ENCODE measurements at places on chromosomes 13 and 19.

GRCh38 chr13:32594157-32594738 lies 8.0 kb downstream of the PDS5B start:
- no peak for DNase-seq

DNA sequence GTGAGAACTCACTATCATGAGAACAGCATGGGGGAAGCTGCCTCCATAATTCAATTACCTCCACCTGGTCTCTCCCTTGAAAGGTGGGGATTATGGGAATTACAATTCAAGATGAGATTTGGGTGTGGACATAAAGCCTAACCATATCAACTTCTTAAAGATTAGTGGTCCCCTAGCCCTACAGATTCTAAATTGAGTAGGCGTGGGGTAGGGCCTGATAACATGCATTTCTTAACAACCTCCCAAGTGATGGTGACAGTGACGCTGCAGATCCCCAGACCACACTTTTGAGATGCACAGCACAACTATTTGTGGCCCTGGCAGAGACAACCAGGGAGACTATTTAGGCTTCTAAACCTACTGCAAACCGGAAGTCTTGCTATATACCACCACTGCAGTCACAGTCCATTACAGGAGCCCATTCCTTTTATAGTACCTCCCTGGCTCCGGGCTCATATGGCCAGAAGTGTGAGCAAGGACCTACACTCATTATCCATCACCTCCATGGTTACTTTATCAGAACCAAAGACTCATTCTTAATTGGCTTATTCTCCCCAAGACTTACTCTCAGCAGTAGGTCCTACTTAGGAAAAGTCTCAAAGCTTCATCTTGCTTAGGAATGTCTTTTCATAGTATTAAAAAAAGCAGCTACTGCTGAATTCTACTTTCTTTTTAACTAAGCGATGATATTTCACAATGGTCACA lies 2.1 kb upstream of the DPY19L3 start:
- DNase-seq: no peak

DNA sequence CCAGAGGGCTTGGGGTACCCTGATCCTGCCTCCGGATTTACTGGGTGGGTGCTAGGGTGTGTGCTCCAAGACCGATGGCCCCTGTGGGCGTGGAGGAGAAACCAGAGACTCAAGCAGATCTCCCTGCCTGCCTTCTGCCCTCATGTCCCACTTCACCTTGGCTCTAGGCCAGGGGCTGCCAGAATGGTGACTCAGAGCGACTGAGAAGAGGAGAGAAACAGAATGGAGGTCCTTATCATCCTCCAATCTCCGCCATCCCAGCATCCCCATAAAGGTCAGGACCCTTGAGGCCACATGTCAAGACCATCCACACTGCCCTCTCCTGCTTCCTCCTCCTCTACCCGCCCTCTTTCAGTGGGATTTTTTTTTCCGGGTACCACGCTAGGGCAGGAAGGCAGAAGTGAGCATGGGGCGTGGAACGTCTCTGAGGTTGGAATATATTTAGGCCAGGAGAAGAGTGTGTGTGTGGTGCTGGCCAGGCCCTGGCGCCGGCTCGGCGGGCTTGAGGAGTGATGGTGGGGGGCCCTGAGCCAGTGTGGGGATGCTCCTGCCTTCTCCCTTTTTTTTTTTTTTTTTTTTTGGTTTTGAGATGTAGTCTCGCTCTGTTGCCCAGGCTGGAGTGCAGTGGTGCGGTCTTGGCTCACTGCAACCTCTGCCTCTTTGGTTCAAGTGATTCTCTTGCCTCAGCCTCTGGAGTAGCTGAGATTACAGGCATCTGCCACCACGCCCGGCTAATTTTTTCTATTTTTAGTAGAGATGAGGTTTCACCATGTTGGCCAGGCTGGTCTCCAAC lies 22.3 kb downstream of the IER2 start:
- no peak for DNase-seq

- DNase-seq: no peak
Observed at GRCh38 chr13:111020546-111020945, 94.6 kb upstream of the ARHGEF7 start.

- DNase-seq: no peak
Observed at GRCh38 chr13:80840316-80840976, 499.5 kb upstream of the SPRY2 start.

DNA sequence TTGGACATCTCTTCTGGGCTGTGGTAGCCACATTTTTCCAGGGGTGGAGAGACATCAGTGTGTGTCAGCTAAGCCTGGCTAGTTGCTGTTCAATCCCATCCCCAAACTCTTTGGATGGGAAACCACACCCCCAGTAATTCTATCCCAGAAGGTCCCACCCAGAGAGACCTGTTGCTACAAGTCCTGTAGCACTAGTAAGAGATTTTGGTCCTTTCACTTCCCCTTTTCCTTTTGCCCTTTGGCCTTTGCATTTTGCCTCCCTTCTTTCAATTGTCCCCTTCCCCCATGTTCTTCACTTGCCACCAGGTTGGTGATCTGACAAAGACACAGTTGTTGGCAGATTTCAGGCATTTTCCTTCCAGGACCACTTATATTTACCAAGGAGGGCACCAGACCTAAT lies 3.8 kb downstream of the CBY2 start:
- no peak for DNase-seq

DNA sequence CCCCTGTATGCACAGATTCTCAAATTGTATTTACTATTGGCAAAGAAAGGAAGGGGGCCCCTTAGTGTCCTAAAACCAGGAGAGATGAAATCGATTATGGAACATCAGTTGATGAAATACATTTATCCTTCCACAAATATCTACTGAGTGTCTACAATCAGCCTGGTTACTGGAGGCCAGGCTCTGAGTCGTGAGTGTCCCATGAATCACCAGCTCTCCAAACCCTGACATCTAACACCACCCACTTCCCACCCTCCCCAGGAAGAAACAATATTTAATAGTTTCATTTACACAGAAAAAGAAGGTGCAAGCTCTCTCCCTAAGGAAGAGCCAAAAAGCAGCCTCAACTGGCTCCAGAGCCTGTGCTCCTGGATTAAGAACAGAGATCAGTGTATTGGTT lies 25.2 kb downstream of the KCTD15 start:
- peak; percentile 32 for DNase-seq

- no peak for DNase-seq
Observed at GRCh38 chr19:19338082-19338481, 17.5 kb downstream of the MAU2 start.

GRCh38 chr13:113364901-113365582 lies 1.1 kb upstream of the GRTP1 start:
- DNase-seq: no peak

GRCh38 chr13:67742478-67742877 lies 512.3 kb upstream of the PCDH9 start:
- DNase-seq: no peak

DNA sequence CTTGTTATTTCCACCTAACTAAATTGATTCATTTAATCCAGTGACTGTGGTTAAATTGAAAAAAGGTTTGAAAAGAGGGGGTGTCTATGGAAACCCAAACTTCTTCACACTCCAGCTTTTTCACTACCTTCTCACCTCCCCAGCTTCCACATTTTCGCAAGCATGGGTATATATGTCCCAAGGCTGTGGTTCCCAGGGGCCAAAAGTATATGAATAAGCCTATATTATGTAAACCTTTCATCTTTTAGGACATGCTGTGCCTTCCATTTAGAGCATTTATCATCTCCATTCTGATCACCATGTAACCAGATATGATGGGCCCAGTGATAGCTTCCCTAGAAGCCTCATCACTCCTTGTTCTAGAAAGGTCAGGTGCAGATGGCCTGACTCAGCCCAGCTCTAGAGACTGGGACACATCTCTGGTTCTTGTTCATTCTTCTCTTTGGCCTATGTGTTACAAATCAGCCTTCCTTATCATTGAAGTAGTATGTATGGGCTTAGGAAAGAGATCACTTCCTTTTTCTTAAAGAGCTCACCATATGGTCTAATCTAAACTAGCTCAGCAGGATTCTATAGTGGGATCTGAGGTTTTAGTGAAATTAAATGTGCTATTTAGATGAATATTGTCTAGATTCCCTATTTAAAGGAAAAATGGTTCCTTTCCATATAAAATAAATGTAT lies 19.5 kb upstream of the ARL11 start:
- no peak for DNase-seq

DNA sequence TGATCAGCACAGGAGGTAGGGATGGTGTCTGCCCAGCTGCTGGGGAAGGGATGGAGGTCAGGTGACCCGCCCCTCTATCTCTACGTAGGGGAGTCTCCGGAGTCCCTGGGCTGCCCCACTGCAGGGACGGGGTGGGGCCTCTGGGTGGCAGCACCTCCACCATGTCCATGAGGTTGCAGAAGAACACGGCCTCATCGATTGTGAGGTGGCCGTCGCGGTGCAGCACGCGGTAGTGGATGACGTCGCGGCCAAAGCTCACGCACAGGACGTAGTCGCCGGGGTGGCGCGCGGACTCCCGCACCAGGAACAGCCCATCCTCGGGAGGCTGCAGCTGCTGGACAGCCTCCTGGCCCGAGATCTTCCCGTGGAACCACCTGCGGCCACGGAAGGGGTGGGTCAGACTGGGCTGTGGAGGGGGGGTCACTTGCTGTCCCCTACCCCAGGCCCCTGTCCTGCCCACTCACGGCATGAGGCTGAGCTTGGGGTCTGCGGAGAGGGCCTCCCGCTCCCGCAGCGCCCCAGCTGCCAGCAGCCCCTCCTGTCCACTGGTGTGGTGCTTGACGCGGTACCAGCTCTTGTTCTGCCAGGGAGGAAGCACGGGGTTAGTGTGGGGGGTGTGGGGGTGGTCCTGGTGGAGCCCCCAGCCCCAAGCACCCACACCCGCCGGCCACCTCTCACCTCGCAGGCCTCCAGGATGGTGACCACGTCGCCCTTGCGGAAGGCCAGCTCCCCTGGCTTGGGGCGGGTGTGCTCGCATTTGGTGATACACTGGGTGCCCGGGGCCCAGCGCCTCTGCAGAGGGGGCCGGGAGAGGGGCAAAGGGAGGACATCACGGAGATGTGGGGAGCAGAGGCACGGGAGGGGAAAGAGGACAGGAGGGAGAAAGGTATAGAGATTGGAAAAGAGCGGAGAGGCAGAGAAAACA lies 2.3 kb downstream of the MATK start:
- DNase-seq: no peak

- DNase-seq: no peak
Observed at GRCh38 chr13:35349673-35350278, 126.7 kb downstream of the MAB21L1 start.

DNA sequence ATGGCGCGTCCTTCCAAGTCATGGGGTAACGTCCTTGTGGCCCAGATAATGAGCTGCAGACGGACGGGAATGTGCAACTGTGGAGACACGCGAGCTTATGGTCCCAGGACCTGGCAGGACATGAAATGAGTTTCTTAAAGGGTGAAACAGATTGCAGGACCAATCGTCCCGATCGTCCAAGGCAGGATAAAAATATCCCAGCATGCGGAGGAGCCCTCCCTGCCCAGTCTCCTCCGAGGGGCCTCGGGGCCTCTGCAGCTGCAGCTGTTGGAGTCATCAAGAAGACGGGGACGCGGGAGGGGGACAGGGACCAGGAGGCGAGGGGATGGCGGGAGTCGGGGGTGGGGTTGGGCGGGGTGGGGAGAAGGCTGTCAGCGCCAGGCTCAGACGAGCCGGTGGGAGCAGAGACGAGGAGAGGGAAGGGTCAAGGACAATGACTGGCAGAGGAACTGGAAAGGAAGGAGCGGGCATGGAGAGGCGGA lies 14.4 kb upstream of the GARIN5A start:
- no peak for DNase-seq

DNA sequence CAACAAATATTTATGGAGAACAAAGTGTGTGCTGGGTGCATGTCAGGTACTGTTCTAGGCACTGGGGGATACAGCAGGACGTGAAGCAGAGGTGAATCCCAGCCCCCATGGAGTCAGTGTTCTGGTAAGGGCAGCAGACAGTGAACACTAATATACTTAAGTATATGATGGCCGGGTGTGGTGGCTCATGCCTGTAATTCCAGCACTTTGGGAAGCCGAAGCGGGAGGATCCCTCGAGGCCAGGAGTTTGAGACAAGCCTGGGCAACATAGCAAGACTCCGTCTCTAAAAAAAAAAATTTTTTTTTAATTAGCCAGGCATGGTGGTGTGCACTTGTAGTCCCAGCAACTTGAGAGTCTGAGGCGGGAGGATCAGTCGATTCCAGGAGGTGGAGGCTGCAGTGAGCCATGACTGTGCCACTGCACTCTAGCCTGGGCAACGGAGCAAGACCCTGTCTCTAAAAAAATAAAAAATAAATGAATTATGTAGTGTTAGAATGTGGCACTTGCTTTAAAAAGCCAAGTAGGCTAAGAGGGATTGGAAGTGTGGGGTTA lies 22.6 kb downstream of the CHST8 start:
- DNase-seq: no peak

DNA sequence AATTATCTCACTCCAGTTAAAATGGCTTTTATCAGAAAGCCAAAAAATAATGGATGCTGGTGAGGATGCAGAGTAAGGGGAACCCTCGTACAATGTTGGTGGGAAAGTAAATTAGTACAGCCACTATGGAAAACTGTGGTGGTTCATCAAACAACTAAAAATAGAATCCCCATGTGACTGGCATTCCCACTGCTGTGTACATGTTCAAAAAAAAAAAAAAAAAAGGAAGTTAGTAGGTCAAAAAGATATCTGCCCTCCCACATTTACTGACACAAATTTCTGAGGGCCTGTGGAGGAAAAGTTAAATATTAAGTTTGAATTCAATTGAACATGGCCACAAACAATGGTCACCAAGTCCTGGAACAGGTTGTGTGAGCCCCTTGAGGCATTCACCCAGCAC lies 9.8 kb upstream of the ZSCAN5A start:
- DNase-seq: no peak

DNA sequence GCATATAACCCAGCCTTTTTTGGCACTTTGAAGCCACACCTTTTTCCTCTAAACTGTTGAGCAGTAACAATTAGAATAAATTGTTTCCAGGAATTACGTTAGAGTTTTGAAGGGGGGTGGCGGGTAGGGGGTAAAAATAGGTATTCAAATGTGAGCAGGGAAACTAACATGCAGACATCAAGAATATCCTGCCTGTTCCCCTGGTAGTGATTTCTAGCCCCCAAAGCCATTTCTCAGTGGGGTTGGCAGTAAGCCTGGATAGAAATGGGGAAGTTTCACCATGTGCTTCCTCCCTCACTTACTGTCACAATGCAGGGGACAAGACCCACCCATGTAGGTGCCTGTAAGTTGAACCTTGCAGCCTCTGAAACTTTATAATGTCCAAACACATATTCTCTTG lies 3.8 kb downstream of the DOCK9 start:
- no peak for DNase-seq

GRCh38 chr19:20165971-20166592 lies 932 bp upstream of the ZNF486 start:
- DNase-seq: no peak

DNA sequence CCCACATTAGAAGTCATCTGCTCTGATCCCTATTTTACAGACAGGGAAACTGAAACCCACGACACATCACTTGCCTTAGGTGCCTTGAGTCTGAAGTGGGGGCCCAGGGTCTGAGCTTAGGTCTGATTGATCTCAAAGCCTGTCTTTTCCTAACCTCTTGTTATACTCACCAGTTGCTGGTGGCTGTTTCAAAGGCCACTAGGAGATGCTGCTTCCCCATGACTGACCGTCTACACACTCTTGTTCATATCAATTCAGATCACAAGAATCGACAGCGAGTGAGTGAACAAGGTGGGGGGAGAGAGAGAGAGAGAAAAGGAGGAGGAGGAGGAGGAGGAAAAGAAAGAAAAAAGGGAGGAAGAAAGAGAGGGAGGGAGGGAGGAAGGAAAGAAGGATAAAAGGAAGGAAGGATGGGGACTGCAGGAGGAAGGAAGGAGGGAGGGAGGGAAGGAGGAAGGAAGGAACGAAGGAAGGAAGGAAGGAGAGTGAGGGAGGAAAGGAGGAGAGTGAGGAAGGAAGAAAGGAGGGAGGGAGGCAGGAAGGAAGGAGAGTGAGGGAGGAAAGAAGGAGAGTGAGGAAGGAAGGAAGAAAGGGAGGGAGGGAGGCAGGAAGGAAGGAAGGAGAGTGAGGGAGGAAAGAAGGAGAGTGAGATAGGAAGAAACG lies 3.3 kb downstream of the OR10H1 start:
- no peak for DNase-seq
